ENCODE measurements at places on chromosomes 7 and 10.
A peak's percentile ranks its signal among the peaks of the same experiment; 100 is the strongest.

DNA sequence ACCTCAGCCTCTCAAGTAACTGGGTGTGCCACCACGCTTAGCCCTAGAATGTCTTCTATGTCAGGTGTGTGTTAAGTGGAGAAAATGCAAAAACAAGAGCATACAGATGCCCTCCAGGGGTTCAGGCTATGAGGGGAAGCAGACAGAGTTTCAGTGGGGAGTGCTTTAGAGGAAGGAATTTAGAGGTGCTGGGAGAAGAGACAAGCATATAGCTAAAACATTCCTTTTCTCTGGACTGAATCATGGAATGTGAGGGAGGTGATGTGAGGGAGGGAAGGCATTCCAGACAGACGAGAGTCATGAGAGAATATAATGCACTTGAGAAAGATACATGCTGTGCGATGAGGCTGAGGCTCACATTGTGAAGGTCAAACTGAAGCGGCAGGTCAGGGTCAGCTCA is 6.6 kb upstream of the ZNF786 start:
- no peak for DNase-seq

- DNase-seq, result no peak
These were observed 46.3 kb upstream of the ELMO1 start for GRCh38 chr7:37494926-37495325.

- DNase-seq, result no peak
These were observed 315.7 kb upstream of the DGKB start for GRCh38 chr7:15218261-15218660.

DNA sequence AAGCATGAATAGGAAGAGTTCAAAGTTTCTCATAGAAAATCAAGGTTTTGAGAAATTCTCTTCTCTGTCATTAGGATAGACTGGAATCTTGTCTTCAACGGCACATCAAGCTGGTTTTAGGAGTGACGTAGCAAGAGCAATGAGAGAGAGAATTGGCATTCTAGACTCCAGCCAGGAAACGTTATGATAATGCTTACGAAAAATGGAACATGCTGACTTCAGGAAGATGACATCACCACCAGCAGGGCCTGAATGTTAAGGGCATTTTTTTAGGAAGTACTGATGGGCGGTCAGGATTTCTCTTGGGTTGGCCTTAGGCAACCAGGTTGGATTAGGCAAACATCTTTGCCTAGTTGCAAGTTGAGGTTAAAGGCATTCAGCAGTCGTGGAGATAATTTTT is 213.2 kb upstream of the CTBP2 start:
- no peak for DNase-seq

- DNase-seq, result peak; percentile 77
These were observed 52.7 kb upstream of the SLC29A3 start for GRCh38 chr10:71266147-71266917.

GRCh38 chr7:154841731-154842331 is 161.1 kb downstream of the PAXIP1 start:
- DNase-seq, result peak; percentile 66

- DNase-seq, result no peak
These were observed 2.7 kb upstream of the HERPUD2 start for GRCh38 chr7:35697414-35698175.

GRCh38 chr10:5588080-5588453 is 63.3 kb downstream of the CALML3 start:
- DNase-seq, result no peak

DNA sequence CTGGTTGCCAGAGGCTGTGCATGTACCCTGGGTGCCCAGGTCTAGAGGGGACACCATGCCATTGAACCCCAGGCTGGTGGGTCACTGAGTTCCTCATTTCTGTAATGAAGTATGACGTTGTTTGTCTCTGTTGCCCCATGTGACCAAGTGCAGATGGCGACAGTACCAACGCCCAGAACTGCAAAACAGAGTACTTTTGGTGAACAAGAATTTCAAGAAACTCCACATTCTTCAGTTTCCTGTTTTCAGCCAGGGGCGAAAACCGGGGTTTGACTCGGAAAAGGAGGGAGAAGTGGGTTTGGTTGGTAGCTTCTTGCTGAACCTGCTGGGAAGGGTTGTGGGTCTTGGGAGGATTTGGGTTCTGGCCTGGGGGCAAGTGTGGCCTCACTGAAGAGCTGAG is 18.2 kb downstream of the CYP17A1 start:
- no peak for DNase-seq

GRCh38 chr10:130254243-130254642 is 118.1 kb downstream of the GLRX3 start:
- no peak for DNase-seq

DNA sequence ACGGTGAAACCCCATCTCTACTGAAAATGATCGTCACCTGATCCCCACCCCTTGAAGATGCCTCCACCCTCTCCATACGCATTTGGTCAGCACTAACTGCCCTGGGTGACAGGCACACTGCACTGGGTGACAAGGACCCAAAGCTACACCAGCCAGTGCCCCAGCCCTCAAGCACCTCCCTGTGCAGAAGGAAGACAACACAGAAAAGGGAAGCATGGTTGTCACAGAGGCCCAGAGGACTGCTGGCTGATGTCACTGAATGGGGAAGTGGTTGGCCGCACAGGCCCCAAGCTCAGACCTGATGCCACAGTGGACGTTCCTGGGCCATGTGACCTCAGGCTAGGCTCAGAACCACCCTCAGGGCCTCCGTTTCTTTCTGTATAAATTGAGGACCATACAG is 4.2 kb upstream of the PILRA start:
- DNase-seq, result no peak

- DNase-seq, result no peak
These were observed 12.1 kb upstream of the SHH start for GRCh38 chr7:155824227-155824886.

DNA sequence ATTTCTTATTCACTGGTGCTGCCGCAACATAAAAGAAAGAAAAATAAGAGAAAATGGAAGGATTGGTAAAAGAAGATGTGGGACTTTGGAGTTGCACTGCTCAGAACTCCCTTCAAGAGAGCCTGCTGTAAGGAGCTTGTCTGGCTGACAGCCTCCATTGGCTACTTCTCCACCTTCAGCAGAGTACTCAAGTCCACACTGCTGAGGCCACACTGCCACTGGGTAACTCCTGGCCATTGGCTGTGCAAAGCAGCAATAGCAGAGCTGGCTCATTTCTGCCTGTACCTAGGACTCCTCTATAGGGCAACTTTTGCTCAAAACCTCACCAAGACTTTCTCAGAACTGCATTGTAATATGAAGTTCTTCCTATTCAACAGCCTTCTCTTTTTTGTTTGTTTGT is 38.7 kb upstream of the PCLO start:
- no peak for DNase-seq

GRCh38 chr7:96014617-96015016 is 242.3 kb downstream of the DYNC1I1 start:
- peak; percentile 40 for DNase-seq

DNA sequence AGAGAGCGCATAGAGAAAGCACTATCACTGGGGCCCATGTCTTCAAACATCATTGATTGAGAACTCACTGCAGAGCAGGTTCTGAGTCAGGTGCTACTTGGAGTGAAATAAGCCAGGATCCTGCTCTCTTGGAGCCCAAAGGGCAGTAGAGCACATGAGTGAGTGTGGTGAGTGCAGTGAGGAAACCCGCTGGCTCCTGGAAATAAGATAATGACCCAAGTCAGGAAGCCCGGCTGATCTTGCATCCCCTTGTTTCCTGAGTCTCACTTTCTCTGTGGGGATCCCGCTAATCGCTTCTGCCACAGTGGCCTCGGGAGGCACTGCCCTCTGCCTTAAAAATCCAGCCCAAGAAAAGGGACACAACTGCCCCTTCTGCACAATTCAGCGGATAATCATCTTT is 7.1 kb upstream of the FAM107B start:
- DNase-seq, result no peak

DNA sequence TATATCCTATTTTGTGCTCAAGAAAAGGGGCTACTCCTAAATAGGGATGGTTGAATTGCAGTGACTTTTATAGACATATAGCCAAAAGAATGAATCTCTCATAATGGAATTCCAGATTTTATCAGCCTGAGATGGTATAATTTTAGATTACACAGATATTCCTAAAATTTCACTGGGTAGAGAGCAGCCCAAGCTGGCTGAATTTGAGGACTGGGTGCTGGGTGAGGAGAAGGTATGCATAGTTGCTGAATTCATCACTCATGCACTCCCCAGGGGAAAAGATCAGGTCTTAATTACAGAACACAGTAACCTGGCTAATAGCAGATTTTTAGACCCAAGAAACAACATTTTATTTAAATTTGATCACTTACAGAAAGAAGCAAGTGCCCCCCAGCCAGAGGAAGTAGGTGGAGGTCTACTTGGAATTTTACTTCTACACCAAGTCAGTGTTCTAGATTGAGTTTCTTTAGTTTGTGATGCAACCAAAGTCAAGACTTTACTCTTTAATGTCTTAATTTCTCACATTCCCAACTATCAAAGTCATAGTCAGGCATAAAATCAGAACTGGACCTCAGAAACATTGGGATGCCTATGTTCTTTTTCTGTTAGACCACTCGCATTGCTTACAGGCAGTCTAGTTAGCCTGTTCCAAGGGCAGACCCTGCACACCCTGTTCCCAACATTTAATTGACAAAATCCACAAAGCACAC is 337.4 kb upstream of the PODXL start:
- no peak for DNase-seq

DNA sequence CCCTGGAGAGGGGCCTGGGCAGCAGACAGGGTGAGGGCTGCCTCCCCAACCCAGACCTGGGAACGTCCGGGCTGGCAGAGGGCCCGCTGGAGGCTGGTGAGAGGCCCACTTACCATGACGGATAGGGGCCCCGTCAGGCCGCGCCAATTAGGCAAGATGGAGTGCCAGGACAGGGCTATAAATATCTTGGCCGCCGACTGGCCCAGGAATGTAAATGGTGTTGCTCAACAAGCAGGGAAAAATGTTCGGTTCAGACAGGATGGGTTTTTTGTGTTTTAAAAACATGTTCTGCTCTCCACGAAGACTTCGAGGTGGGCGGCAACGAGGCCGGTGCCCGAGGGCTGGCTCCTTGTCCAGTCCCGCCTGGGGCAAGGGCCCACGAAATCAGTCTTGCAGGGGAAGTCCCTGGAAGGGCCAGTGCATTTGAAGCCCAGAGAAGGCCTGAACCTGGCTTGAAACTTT is 35.8 kb upstream of the ELN start:
- DNase-seq, result no peak

DNA sequence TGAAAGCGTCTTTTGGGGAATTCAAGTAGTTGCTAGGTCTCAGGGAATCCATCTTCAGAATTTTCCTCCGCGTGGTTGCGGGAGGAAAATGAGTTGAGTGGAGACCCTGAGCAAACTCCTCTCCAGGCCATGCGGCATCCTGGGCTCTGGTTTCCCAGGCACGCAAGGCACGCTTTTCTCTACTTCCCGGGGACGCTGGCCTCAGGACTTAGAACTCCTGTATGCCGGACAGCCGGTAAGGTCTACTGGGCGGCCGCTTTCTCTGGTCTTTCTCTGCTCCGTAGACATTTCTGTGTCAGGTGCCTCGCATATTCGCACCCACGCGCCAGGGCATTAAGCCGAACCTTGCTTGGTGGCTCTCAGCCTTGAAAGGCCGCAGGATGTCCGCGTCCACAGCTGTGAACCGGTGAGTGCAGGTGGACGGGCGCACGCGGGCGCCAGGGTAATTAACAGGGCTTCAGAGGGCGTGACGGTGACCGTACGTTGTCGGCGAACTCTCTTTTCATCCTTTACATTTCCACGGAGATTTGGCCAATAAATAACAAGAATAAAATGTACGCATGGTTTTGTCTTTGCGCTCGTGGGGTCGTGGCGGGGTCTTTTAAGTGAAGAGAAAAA is 992 bp upstream of the RBM20 start:
- DNase-seq, result no peak

- no peak for DNase-seq
These were observed 548.5 kb downstream of the MAGI2 start for GRCh38 chr7:78904983-78905382.

DNA sequence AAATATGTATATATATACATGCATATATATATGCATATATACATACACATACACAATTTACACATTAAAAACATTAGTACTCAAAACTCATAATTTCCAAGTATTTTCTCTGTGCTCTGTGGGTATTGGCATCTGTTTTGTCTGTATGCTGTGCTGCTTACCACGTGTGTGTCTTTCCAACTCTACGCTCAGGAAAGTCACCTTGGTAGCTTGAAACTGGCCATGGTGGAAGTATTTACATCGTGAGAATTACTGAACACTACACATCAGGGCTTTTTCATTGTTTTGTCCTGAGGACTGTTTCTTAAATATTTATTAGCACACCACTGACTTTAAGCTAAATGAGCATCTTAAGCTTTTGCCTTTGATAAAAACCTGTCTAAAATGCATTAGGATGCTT is 79.6 kb downstream of the CREM start:
- no peak for DNase-seq

DNA sequence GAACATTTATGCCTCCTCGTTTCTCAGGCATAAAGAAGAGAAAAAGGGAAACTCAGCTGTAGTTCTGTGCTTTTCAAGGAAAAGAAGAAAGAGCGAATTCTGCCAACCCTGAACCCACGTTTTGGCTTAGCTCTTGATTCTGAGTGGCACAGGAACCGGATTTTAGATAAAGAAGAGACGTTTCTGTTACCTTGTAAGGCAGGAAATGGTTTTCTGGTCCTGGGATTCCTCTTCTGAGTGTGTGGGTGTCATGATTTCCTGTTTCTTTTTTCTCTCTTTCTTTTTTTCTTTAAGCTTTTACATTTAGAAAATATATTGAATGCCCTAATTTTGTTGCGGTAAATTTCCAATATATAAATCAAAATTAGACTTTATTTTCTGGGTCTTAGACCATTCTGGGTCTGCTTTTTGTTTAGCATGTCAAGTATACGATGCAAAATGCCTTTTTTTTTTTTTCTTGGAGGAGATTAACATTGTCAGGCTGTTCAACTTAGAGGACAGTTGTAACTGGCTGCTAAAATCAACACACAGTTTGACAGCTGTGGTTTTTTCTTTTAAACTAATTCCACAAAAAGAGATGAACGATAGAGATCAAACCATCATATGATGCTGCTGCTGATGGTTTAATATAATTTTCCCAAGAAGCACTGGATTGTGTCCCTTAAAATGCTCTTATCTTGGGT is 190.8 kb downstream of the GATA3 start:
- DNase-seq, result peak; percentile 100

DNA sequence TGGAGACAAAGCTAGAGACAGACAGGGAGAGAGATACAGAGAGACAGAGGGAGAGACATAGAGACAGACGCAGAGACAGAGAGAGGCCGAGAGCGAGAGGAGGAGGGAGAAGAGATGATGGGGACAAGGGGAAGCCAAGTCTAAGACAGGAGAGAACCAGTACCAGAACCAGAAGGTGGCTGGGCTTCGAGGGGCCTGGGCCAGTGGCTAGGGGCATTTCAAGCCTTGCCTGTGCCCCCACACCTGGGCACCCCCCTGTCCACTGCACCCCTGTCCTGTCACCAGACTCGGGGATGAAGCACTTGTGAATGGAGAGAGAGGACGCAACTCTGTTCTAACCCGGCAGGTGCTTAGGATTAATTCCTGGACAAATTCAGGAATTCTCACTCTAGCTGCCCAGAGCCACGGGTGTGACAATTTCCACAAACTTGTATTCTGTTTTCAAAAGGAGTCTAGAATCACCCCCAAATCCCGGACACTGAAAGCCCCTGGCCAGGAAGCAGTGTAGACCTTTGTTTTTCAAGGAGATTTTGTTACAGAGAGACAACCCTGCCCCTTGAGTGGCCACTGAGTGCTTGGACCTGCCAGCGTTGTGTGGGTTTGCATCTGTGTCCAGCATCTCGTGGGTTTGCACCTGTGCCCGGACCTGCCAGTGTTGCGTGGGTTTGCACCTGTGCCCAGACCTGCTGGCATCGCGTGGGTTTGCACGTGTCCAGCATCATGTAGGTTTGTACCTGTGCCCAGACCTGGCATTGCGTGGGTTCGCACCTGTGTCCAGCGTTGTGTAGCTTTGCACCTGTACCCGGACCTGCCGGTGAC is 157.3 kb downstream of the WDR37 start:
- no peak for DNase-seq

- DNase-seq, result no peak
These were observed 48.3 kb upstream of the CHCHD3 start for GRCh38 chr7:133130166-133130565.
